ENCODE measurements at places on chromosomes 16 and 17.

GRCh38 chr16:81575834-81576233 is 131.2 kb downstream of the CMIP start:
- DNase-seq = no peak

GRCh38 chr16:23072084-23072599 is 77.1 kb downstream of the USP31 start:
- DNase-seq = peak; percentile 84

DNA sequence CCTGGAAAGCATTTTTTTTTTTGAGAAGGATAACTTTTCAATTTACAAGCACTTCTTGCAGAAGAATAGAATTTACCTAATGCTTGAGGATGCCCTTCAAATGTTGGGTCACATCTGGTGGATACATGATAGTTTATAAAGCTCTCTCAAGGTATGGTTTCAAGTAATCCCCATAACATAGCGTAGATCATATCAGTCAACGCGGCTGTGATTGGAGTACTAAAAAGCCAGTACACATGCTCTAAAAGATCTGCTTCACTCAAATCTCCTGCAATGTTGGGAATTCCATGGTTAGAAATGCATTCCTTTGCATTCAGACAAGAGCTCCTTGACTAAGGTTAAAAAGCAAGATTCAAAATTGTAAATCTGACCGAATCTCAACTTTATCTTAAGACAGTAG is 3.9 kb upstream of the KCNJ16 start:
- DNase-seq = no peak

- DNase-seq = peak; percentile 44
Observed at GRCh38 chr16:14310519-14310991, 239.4 kb downstream of the MRTFB start.

GRCh38 chr17:78239489-78239931 is 8.1 kb downstream of the TMEM235 start:
- no peak for DNase-seq

All from cardiac fibroblast (primary cell).